ENCODE measurements at places on chromosomes 5 and 9.
A peak's percentile ranks its signal among the peaks of the same experiment; 100 is the strongest.

- no peak for DNase-seq
Measured at GRCh38 chr5:31232273-31232888, 38.9 kb downstream of the CDH6 start.

DNA sequence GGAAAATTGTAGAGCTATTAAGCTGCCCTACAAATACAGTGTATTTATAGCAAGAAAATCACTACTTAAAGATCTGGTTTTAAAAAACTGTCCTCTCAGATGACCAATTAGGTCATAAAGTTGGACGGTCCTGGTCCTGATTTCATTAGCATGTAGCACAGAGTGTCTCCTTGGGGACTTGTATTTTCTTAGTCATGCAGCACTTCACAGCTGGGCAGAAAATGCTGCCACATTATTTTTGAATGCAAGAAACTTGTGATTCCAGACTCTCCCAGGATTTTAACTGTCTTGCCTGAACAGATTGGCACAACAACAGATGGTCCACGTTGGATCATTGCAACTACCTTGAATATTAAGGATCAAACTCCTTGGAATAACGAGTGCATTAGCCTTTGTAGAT, 348.1 kb upstream of the SGCD start:
- DNase-seq = no peak

GRCh38 chr5:51383131-51384121, at the start of gene ISL1:
TSS of gene ISL1 (plus strand) at chr5:51383448. CDS start at chr5:51383672, 224 bp downstream.
- no peak for DNase-seq

- DNase-seq = no peak
Measured at GRCh38 chr5:133918731-133919130, 49.7 kb downstream of the C5orf15 start.

GRCh38 chr9:122122903-122123632, 30.0 kb upstream of the TTLL11 start:
- DNase-seq = peak; percentile 43

- no peak for DNase-seq
Measured at GRCh38 chr5:169223595-169223953, 77.4 kb downstream of the SLIT3 start.

GRCh38 chr5:116681334-116682013, 106.9 kb upstream of the SEMA6A start:
- no peak for DNase-seq

- DNase-seq = no peak
Measured at GRCh38 chr5:18961234-18961633, 1026.8 kb downstream of the CDH18 start.

GRCh38 chr5:107426209-107426608, 244.5 kb downstream of the EFNA5 start:
- no peak for DNase-seq

GRCh38 chr5:86757824-86758223, 140.1 kb downstream of the COX7C start:
- DNase-seq = no peak

- DNase-seq = no peak
Measured at GRCh38 chr9:93164085-93164484, 19.9 kb upstream of the WNK2 start.

GRCh38 chr5:139998837-139999236, 44.3 kb downstream of the NRG2 start:
- DNase-seq = no peak

DNA sequence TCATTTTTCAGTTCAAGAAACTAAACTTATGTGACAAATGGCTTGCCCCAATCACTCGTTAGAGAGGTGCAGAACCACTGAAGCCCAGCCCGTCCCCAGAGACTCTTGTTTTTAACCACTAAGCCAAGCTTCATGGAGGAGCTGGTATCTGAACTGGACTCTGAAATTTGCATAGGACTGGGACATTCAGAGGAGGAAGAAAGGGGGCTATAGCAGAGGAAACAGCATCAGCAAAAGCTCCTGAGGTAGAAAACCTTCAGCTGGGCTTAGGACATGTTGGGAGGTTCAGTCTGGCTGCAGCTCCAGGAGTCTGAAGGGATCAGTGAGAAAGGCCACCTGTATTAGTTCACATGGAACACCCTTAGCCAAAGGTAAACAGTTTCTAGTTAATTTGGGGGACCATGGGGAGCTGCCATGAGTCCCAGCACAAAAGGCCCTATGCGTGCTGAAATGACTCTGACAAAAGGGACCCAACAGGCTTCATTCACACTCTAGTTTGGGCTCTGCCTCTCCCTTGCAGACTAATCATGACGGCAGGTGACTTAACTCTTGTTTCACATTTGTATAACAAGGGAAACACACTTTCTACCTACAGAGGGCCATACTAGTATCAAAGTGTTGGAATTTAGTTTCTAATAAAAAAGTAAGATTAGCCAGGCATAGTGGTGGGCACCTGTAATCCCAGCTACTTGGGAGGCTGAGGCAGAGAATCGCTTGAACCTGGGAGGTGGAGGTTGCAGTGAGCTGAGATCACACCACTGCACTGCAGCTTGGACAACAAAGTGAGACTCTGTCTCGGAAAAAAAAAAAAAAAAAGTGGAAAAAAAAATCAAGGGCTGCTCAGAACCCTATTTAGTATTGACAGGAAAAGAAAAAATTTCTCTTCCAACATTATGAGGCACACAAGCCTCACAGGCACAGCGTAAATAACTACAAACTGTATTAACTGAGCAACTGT, 10.2 kb downstream of the FBXO10 start:
- no peak for DNase-seq

DNA sequence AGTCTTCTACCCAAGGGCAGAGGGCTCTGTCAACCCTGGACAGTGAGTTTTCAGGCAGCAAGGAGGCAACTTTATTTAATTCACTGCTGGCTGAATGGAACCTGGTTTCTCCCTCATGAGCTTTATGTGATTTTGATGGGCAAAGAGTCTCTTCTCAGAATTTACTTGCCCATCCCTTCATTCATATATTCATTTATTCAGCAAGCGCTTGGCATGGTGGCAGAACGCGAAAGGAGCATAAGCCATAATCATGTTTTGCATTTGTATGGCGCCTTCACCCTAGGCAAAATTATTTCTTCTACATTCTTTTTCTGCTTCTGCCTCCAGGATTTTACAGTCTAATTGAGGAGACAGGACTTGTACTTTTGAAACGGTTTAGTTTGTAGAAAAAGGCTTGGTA, 8.0 kb downstream of the DELE1 start:
- no peak for DNase-seq

DNA sequence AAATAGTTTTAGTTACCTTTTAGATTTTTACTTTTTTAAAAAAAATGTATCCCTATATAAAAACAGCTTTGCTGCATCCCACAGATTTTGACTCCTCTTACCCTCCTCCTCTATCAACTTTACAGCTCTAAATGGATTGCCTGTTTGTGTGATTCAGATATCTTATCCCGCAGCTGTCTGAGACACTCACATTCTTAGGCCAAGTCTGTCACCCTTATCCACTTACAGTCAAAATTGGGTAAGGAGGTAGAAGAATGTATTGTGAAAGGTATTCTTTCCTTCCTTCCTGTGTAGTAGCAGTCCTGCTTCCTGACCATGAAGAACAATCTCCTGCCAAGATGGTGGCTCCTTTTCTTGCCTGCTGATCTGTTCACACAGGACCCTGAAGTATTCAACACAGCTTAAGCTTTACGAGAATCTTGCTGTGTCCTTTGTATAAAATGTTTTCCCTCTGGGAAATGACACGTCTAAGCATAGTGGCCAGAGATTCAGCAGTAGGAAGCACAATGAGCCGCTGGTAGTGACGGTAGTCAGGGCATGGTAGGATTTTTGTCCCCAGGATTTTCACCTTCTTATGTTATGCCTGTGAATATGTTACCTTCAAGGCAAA, 67.7 kb upstream of the ST8SIA4 start:
- DNase-seq = no peak

- no peak for DNase-seq
Measured at GRCh38 chr5:11064763-11065450, 303.9 kb upstream of the DAP start.

GRCh38 chr9:129026442-129027223, 1.5 kb downstream of the SH3GLB2 start:
- peak; percentile 53 for DNase-seq

GRCh38 chr5:148730270-148730669, 75.9 kb upstream of the HTR4 start:
- no peak for DNase-seq

GRCh38 chr5:98085593-98085992, 687.9 kb upstream of the RGMB start:
- no peak for DNase-seq

GRCh38 chr9:107285286-107285685, 2.2 kb downstream of the RAD23B start:
- no peak for DNase-seq

GRCh38 chr5:172548311-172548731, 92.7 kb upstream of the NEURL1B start:
- no peak for DNase-seq

- DNase-seq = no peak
Measured at GRCh38 chr5:139903450-139903794, 107.8 kb downstream of the PSD2 start.

DNA sequence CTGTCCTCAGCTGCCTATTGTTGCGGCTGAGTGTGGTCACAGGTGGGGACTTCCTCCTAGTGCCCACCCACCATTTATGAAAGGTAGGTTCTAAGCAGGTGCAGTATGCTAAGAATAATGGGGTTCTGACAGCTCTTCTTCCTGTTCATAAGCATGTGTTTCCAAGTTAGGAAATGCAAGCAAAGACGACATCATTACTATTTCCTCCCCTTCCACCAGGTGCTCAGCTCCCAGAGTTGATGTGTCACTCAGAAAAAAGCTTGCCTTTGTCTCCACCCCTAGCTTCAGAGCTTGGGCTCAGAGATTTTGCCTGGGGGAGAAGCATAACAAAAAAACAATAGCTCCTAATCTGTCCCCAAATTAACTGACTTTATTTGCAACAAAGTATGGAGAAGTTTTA, 1076.7 kb downstream of the NR2F1-AS1 start:
- no peak for DNase-seq

GRCh38 chr5:78546276-78546996, 102.1 kb downstream of the LHFPL2 start:
- DNase-seq = no peak

DNA sequence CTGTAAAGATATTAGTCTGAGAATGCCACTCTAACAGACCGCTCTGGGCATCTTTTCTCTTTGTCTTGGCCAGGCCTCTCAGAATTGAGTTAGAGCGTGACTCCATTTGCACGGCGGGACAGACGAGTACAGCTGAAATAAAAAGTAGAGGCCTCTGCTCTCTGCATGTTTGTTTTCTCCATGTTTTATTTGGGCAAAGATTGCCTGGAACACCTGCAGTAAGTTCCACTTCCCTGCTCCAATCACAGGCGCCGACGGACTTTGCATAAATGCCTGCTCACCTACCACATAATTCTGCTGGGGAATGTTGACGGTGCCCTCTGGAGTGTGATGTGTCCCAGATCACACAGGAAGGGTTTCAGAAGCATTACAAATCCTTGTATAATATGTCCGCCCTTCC, 10.6 kb downstream of the SPOCK1 start:
- no peak for DNase-seq

DNA sequence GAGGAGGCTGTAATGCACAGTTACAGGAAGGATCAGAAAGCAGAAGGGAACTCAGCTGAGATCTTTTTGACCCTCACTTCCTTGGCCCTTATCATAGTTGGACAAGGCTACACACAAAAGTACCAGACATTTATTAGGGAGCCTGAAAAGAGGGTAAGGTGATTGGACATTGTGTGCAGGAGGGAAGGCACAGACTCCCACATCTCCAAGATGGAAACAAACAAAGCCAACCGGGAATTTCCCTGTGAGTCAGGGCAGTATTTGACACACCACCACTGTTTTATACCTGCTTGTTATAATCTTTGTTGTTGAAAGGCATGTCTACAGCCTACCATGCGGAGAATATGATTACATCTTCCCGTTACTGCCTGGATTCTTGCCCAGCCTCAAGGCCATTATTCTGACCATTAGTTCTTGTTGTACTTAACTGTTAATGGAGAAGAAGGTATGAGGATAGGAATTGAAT, 3.0 kb upstream of the CCNG1 start:
- DNase-seq = no peak

Data from anterior cingulate cortex (tissue), 58 donors.